ENCODE measurements at places on chromosomes 2 and 18.
A peak's percentile ranks its signal among the peaks of the same experiment; 100 is the strongest.

- DNase-seq: no peak
Observed at GRCh38 chr2:151878655-151879563, 50.7 kb upstream of the ARL5A start.

DNA sequence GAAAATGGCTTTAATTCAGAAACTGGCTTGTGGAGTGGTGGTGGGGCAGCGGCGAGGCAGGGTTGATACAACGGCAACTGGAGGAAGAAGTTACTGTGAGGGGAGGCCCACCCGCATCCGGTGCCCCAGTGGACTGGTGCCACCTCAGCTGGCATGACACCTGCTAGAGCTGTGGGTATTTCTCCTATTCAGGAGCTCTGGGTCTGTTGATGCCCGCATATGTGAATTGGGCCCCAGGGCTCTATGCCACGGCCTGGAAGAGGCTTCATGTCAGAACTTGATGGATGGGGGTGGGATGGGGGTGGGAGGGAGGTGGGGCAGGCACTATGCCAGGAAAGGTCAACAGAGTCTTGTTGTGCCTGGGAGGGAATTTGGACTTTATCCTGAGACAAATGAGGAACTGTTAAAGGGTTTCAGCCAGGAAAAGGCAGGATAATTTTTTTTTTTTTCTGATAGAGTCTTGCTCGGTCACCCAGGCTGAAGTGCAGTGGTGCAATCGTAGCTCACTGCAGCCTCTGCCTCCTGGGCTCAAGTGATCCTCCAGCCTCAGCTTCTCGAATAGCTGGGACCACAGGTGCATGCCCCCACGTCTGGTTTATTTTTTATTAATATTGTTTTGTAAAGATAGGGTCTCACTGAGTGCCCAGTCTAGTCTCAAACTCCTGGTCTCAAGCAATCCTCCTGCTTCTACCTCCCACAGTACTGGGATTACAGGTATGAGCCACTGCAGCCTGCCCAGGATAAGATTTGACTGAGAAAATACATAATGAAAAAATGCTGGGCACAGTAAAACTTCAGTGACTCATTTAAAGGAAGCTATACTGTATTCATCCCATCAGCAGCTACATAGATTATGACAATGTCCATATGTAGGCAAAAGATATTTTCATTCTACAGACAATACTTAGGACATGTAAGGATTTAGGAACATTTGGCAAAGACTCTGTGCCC lies 52.6 kb downstream of the SH2D6 start:
- peak; percentile 6 for DNase-seq

GRCh38 chr2:208006833-208007232 lies 18.5 kb downstream of the PLEKHM3 start:
- no peak for DNase-seq

DNA sequence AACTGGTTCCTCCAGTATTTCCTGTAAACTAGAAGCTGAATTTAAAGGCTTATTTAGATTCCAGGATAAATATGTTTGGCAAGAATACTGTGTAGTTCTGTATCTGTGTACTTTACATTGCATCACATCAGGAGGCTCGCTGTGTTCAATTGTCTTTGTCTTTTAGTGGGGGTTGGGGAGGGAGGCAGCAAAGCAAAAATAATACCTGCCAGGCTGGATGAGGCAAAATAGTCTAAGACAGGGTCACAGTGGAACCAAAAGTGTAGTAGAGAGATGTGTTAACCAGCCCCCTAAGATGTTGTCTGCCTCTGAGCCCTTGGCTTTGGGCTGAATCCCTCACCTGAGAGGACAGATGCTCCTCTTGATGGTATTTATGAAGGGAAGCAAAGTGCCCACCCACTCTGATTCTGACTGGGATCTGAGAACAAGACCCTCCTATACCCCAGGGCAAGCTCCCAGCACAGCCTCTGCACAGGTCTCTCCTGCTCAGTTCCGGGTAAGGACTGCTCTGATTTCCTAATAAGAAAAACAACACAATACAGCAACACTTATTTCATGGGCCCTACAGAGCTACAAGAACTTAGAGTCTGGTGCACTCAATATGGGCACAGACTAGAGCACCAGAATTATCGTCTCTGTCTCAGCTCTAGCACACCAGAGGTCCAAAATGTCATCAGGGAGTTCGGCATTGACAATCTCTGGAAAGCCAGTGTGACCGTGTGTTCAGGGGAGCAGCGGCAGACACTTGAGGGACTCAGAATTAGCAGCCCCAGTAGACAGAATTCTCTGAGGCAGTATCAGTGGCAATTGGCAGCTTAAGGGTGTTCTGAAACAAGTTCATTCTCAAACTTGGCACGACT lies 7.2 kb upstream of the AFTPH start:
- DNase-seq: no peak

- DNase-seq: no peak
Observed at GRCh38 chr18:56374007-56374655, 264.3 kb downstream of the TXNL1 start.

GRCh38 chr2:100483895-100484294 lies 13.6 kb downstream of the NMS start:
- DNase-seq: no peak

DNA sequence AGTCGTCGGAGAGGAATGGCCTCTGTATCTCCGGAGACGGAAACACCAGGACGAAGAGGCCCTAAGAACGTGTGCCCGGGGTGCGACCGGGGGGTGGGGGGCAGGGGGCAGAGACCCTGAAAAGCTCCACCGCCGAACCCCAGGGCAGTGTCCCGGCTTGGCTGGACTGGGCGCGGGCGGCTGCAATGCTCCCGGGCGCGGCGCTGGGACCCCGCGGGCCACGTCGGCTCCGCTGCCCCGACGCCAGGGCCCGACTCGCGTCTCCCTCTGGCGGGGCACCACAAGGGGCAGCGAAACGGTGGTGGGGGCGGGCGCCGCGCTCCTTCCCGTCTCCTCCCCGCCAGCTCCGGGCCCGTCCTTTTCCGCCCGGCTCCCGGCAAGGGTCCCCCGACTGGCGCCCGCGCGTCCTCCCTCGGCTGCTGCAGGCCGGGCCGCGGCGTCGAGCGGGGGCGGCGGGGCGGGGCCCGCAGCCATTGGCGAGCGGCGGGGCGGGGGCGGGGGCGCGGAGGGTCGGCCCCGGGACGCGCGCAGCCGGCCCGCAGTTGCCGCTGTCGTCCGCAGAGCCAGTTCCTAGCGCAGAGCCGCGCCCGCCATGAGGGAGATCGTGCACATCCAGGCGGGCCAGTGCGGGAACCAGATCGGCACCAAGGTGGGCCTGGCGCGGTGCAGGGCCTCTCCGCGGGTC lies at the start of gene TUBB6:
TUBB6 (plus strand) TSS at position 541 of the 685 bp plus-strand sequence; CDS start at position 593, 52 bp downstream.
- DNase-seq: no peak

DNA sequence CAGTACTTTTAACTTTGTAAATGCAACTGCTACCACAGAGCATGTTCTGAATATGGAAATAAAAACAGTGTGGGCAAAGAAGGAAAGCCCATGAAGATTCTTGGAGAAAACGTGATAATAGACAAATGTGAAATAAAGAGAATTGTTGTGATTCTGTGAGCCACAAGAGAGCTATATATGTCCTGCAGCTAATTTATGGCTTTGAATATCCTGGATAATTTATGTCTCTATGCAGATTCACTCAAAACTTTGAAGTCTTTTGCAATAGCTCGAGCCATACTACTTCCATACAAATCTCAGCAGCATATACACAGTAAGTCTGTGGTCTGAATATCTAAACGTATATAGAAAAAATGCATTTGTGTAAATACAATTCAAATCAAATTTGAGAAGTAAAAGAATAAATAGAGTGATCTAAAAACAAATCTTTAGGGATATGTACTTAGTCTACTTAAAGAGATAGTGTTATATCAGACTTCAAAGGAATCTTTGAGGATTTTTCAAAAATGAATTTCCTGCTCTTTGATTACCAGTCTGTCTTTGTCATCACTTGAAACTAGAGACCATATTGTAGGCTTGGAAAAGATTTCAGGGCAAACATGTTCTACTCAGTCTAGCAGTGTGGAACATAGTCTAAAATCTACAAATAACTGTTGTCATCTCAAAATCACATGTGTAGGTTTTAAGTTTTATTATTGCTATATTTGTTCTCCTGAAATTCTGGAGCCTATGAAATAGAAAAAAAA lies 107.1 kb downstream of the CSRNP3 start:
- DNase-seq: no peak

GRCh38 chr2:145807968-145808367 lies 1288.0 kb upstream of the ZEB2 start:
- DNase-seq: no peak

GRCh38 chr18:56649996-56650395 lies 1.2 kb upstream of the WDR7 start:
- DNase-seq: no peak

DNA sequence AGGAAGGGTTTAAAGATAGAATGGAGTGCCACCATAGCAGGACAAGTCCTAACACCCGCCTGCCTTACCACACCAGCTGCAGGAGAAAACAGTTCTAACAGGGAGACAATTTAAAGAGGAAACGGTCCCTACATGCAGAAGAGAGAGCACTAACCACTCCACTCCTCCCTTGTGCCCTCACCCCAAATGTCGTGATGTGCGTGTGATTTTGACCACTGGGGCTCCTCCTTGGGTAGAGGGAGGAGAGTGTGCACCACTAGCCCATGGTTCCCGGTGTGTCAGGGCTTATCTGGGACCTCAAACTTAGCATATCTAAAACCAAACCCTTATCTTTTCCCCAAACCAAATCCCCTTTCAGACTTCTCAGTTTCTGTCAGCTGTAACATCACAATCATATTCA lies 105.5 kb upstream of the CCDC68 start:
- no peak for DNase-seq

GRCh38 chr2:56889738-56890137 lies 705.9 kb downstream of the CCDC85A start:
- DNase-seq: no peak

DNA sequence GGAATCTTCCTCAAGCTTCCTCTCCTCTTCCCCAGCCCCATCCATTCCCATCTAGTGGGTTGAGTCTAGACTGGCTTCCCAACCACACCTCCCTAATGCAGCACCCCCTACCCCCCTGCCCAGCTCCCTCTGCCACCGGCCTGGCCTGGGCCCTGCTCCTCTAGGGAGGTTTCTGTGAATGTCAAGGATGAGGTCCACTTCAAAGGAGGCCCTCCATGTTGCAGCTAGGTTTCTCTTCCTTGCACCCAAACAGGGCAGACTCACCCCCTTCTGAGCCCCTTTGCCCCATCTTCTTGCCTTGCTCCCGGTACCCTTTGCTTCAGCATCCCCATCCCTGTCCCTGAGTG lies 18.3 kb downstream of the EMX1 start:
- no peak for DNase-seq

- DNase-seq: no peak
Observed at GRCh38 chr2:195824478-195824877, 167.5 kb downstream of the SLC39A10 start.

GRCh38 chr2:169343202-169343601 lies 19.1 kb downstream of the LRP2 start:
- DNase-seq: no peak

DNA sequence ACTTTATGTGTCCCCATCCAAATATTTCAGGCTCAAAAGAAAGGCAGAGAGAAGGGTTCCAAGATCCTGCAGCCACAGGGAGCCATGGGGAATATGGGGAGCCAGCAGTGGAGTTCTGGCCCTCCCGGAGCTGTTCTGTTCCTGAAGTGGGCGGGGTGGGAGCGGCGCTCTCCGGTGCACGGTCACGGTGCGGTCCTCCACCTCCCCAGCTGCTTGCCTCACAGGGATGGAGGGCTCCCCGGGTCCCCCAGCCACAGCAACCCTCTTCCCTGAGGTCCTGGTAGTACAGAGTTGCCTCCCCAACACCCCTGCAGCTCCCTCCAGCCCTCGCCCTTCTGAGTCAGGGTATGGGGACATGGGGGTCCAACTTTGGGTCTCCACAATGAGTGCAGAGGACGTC lies 26.2 kb upstream of the SNED1 start:
- no peak for DNase-seq

Measured in anterior cingulate cortex (tissue), 58 donors.